ENCODE measurements at places on chromosomes 2 and 18. TPM values are rescaled to one million over a fixed set of nuclear protein-coding genes. Genes with fewer than 3 reads are reported as not detected.

GRCh38 chr2:223538920-223539440, 63.2 kb downstream of the SCG2 start:
- peak overlapping the region; percentile 93 for H3K27ac ChIP-seq
- DNase-seq: peak; percentile 27
- H3K36me3 ChIP-seq: peaks cover 16% of the 10 kb centered on the region
- no peaks in the 10 kb centered on the region for H3K27me3 ChIP-seq
- no peak overlapping the region for H3K4me3 ChIP-seq

DNA sequence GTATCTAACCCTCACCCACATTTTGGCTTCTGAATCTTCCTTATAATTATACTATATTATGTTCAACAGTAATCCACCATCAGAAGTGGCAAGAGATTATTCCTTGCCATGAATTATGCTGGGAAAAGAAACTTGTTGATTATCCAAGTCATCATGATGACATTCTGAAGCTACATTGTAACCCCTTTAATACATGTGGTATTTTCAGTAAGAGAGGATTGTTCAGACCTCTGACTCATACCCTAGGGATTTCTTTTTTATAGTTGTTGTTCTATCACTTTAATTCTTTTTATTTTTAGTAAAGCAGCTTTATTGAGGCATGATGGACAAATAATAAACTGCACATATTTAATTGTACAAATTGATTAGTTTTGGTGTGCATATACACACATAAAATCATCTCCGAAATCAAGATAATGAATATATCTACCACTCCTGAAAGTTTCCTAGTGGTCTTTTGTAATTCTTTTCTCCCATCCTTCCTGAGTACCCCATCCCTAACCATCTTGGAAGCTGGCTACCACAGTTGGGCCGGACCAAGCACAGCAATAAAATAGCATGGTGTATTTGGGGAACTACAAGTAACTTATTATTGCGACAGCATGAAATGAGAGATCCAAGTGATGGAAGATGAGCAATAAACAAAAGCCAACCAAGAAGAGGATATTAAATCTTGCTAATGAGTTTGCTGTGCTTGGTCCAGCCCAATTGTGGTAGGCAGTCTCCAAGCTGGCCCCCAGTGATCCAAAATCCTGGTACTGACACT, 159.9 kb downstream of the BARD1 start:
- H3K4me1 ChIP-seq: no peaks in the 10 kb centered on the region
- DNase-seq: no peak
- H3K36me3 ChIP-seq: no peaks in the 10 kb centered on the region
- H3K27ac ChIP-seq: no peak overlapping the region

DNA sequence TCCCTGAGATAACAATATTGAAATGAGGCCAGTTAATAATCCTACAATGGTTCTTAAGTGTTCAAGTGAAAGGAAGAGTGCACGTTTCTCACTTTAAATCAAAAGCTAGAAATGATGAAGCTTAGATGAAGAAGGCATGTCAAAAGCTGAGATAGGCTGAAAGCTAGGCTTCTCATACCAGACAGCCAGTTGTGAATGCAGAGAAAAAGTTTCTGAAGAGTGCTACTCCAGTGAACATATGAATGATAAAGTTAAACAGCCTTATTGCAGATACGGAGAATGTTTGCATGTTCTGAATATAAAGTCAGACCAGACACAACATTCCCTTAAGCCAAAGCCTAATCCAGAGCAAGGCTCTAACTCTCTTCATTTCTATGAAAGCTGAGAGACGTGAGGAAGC, 51.4 kb downstream of the EML4 start:
- H3K4me3 ChIP-seq: no peak overlapping the region
- no peaks in the 10 kb centered on the region for H3K27me3 ChIP-seq
- peak overlapping the region; percentile 17 for H3K27ac ChIP-seq
- H3K36me3 ChIP-seq: no peaks in the 10 kb centered on the region
- DNase-seq: no peak

DNA sequence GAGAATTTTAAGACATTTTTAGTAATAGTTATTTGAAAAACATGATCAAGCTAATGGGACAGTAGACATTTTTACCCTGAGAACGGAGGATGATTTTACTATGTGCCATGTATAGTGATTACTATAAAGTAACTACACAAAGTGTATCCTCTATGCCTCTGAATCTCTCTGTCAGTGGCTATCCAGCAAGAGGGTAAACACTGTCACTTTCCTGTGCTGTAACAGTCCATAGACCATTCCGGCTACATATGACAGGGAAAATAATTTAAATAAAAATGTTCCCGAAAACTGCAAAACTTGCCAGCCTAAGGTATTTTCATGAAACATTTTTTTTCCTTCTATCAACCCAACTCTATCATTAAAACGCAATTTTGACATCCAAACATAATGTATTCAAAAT, 1632.2 kb upstream of the ACVR2A start:
- no peak overlapping the region for H3K4me3 ChIP-seq
- H3K27ac ChIP-seq: no peak overlapping the region
- no peaks in the 10 kb centered on the region for H3K27me3 ChIP-seq
- no peaks in the 10 kb centered on the region for H3K4me1 ChIP-seq
- DNase-seq: no peak

DNA sequence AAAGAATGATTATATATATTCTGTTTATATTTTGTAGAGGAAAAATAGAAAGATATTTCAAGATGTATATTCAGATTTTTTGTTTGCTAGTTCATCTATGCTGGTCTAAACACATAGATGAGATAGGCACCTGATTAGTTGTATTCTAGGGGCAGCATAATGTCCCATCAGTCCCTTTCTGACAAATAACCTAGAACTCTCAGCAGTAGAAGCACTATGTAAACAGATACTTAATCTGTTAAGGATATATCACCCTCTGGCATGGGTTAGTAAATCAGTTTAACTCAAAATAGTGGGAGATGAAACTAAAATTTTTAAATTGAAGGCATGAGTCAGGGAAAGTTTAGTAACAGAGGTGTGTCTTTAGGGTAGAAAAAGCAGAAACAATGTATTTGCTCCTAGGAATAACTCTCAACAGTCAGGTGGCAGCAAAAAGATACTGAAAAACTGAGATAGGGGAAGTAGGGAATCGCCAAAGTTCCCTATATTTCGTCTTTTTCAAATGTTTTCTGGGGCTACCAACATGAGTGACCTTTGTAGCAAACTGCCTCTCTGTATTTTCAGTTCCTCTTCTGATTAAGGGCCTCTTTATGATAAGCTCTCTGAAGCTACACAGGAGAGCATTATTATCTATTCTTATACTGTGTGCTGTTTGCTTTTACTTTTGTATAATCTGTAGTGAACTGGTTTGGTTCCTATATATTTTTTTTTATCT, 5.7 kb downstream of the PPP1R1C start:
- H3K27ac ChIP-seq: no peak overlapping the region
- H3K4me1 ChIP-seq: no peaks in the 10 kb centered on the region
- no peak for DNase-seq
- no peak overlapping the region for H3K4me3 ChIP-seq
- no peaks in the 10 kb centered on the region for H3K36me3 ChIP-seq

GRCh38 chr18:64966667-64967066, 784.1 kb upstream of the CDH7 start:
- no peaks in the 10 kb centered on the region for H3K27me3 ChIP-seq
- no peaks in the 10 kb centered on the region for H3K36me3 ChIP-seq
- DNase-seq: peak; percentile 52

GRCh38 chr2:181886192-181886591, 5.3 kb upstream of the ITPRID2 start:
- H3K27me3 ChIP-seq: no peaks in the 10 kb centered on the region
- no peaks in the 10 kb centered on the region for H3K4me1 ChIP-seq
- no peak overlapping the region for H3K4me3 ChIP-seq
- no peaks in the 10 kb centered on the region for H3K36me3 ChIP-seq
- no peak overlapping the region for H3K27ac ChIP-seq

DNA sequence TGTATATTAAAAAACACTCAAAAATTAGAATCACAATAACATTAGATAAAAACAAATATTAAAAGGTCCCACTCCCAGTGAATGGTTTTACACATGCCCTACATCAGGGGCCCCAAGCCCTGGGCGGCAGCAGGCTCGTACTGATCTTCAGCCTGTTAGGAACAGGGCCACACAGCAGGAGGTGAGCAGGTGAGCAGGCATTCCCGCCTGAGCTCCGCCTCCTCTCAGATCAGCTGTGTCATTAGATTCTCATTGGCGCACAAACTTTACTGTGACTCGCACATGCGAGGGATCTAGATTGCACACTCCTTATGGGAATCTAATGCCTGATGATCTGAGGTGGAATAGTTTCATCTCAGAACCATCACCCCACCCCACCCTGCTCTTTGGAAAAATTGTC, 74.2 kb downstream of the MBD2 start:
- no peak for DNase-seq
- peak overlapping the region; percentile 80 for H3K27ac ChIP-seq
- peaks cover 22% of the 10 kb centered on the region for H3K36me3 ChIP-seq
- H3K4me1 ChIP-seq: peaks cover 11% of the 10 kb centered on the region

- no peak overlapping the region for H3K4me3 ChIP-seq
- peaks cover 14% of the 10 kb centered on the region for H3K4me1 ChIP-seq
- no peak overlapping the region for H3K27ac ChIP-seq
- peaks cover 6% of the 10 kb centered on the region for H3K36me3 ChIP-seq
Observed at GRCh38 chr2:66538291-66538690, 103.4 kb downstream of the MEIS1 start.

- no peak overlapping the region for H3K27ac ChIP-seq
- no peaks in the 10 kb centered on the region for H3K4me1 ChIP-seq
- DNase-seq: no peak
- H3K27me3 ChIP-seq: no peaks in the 10 kb centered on the region
Observed at GRCh38 chr18:55031164-55031563, 71.9 kb upstream of the CCDC68 start.

DNA sequence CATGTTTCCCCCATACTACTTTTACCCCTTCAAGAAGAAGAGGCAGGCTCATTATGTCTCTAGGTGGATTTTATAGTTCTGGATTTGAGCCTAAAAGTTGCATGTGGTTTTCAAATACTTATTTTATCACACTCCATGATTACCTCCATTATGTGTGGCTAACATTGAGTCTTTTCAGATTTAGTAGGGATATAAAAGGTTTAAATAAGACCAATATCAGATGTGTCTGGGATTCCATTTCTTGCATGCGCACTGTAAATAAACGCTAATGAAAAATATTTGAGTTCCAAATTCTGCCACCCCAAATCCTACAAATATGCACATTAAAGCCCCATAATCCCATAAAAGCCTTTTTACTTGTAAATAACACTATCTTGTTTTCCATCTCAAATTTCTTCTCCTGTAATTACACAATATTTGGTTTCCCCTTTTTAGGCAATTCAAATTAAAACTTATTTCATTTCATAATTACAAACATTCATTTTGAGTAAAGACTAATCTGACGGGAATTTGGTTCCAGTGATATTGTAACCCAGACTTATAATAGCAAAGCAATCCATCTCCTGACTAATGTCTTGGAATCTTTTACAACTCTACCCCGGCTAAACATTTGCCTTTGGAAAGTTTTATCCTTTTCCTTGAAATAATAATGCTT, 600.0 kb downstream of the SLC4A3 start:
- H3K4me1 ChIP-seq: peaks cover 39% of the 10 kb centered on the region
- H3K27me3 ChIP-seq: no peaks in the 10 kb centered on the region
- H3K4me3 ChIP-seq: no peak overlapping the region
- peak overlapping the region; percentile 86 for H3K27ac ChIP-seq
- no peaks in the 10 kb centered on the region for H3K36me3 ChIP-seq

GRCh38 chr2:112165296-112165695, 27.1 kb downstream of the FBLN7 start:
- H3K4me3 ChIP-seq: no peak overlapping the region
- no peaks in the 10 kb centered on the region for H3K36me3 ChIP-seq
- no peaks in the 10 kb centered on the region for H3K27me3 ChIP-seq
- H3K4me1 ChIP-seq: no peaks in the 10 kb centered on the region

DNA sequence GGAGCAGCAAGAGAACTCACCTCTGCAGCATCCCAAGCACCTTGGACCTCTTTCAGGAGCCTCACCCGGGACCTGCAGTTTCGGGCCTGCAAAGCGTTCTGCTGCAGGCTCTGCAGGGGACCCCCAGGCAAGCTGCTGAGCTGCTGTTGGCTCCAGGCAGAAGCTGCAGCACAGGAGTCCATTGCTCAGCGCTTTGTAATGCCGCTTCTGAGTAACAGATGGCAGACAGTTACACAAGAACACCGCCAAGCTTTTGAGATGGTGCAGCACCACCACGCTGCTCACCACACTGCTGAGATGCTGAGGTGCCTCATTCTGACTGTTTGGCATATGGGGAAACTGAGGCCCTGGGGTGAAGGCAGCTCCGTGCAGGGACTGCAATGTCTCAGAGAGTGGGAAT, 1.9 kb upstream of the GALNT14 start:
- no peaks in the 10 kb centered on the region for H3K4me1 ChIP-seq
- H3K27ac ChIP-seq: no peak overlapping the region
- no peaks in the 10 kb centered on the region for H3K36me3 ChIP-seq

GRCh38 chr2:239715202-239715601, 309.9 kb downstream of the NDUFA10 start:
- H3K4me1 ChIP-seq: peaks cover 40% of the 10 kb centered on the region
- H3K27ac ChIP-seq: no peak overlapping the region
- no peaks in the 10 kb centered on the region for H3K27me3 ChIP-seq
- no peaks in the 10 kb centered on the region for H3K36me3 ChIP-seq

DNA sequence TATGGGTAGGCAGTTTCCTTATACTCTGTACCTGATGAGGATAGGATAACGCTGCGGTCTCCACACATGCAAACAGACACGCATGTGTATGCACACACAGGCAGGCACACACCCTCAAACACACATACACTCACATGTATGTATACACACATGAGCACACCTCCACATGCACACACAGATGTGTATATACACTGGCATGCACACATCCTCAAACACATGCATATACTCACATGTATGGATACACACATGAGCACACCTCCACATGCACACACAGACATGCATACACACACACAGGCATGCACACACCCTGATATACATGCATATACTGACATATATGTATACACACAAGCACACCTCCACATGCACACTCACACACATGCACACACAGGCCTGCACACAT, 267.8 kb upstream of the HDAC4 start:
- H3K27ac ChIP-seq: no peak overlapping the region
- H3K4me3 ChIP-seq: no peak overlapping the region
- H3K27me3 ChIP-seq: no peaks in the 10 kb centered on the region

DNA sequence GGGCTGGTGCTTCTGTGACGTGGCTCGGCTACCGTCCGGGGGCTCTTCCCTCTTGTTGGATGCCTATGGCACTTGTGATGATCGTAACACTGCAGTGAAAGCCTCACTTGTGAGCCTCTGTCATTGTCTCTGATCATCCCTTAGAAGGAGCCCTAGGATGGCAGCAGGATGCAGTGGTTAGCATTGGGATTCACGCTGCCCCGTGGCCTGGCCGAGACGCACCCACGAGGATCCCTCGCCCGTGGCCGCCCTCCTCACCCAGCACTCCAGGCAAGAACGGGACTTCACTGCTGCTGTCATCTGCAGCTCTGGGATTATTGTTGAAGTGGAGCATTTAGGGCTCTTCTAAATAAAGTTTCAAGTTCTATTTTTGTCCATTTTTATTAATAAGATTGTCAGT, 46.8 kb upstream of the CTDP1 start:
- no peak overlapping the region for H3K27ac ChIP-seq
- no peaks in the 10 kb centered on the region for H3K36me3 ChIP-seq
- no peak for DNase-seq
- peaks cover 54% of the 10 kb centered on the region for H3K27me3 ChIP-seq
- no peak overlapping the region for H3K4me3 ChIP-seq
- no peaks in the 10 kb centered on the region for H3K4me1 ChIP-seq

SAG gene
- not detected for polyA plus RNA-seq

OR6B2 gene
- not detected for polyA plus RNA-seq

FAM237A gene
- not detected for polyA plus RNA-seq

REG1B gene
- polyA plus RNA-seq: not detected

NTSR2 gene
- polyA plus RNA-seq: not detected

CAPN14 gene
- 0.08 TPM for polyA plus RNA-seq

DLGAP1 gene
- not detected for polyA plus RNA-seq

CD28 gene
- 0.13 TPM for polyA plus RNA-seq

EGR4 gene
- 0.02 TPM for polyA plus RNA-seq

AKAIN1 gene
- polyA plus RNA-seq: not detected

DSC1 gene
- not detected for polyA plus RNA-seq

TSGA10 gene
- 1.8 TPM for polyA plus RNA-seq
